AG04449 (cell line): ENCODE measurements at places on chromosomes 11 and 22.

GRCh38 chr22:23751441-23751996 is 607 bp upstream of the ZNF70 start:
- DNase-seq, result no peak

DNA sequence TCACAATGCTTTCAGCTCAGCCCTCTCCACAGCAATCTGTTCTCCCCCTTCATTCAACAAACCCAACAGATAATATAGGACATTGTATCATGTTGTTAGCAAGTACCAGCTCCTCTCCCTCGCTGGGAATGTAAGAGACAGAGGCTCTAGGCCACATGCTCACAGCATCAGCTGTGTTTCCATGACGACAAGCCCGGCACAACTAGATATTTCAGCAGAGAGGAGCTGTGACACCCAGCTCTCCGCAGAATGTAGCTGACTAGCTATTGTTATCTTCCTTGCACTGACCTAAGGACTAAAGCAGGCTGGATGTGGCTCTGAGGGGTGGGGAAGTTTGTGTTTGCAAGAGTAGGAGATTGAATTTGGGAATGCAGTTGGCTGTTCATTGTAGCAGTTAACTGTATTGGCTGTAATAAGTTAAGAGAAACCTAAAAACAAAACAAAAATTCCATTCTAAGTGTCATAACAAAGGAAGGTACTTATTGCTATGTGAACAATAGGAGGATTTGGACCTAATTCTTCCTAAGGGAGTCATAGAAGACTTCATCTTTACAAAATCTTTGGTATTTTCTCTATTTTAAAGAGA is 28.0 kb upstream of the RRAS2 start:
- DNase-seq, result peak; percentile 46

GRCh38 chr11:15903246-15903645 is 453.1 kb downstream of the SOX6 start:
- no peak for DNase-seq

GRCh38 chr11:131037873-131038272 is 121.6 kb upstream of the SNX19 start:
- no peak for DNase-seq

DNA sequence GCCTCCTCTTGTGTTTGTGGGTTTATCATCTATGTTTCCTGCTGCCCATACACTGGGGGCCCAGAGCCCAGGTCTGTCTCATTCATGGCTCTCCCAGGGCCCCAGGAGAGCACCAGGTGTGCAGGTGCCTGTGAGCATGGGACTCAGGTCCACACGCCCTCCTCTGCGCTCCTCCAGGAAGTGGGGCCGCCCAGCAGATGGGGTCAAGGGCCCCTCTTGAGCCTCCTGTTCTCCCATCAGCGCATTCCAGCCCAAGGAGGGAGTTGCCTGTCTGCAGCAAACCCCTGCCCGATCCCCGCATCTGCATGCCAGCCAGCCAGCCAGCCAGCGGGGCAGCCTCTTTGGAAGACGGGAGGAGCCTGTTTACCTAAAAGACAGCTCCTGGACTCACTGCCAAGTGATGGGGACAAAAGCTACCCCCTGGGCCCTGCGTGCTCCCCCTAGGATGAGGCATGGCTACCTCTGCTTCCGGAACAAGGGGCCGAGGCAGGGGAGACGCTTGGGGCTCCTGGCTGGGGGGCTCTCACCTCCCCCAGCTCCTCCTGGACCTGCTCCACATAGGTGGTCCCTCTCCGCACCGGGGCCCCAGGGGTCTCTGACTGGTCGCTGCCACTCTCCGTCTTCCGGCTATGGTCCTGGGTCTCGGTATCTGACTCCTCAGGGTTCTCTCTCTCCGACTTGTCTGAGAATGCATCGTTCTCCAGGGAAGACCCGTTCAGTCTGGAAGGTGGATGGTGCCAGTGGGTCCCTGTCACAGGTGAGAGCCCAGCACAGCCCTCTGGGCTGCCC is 49.7 kb upstream of the CARS1 start:
- DNase-seq, result no peak

DNA sequence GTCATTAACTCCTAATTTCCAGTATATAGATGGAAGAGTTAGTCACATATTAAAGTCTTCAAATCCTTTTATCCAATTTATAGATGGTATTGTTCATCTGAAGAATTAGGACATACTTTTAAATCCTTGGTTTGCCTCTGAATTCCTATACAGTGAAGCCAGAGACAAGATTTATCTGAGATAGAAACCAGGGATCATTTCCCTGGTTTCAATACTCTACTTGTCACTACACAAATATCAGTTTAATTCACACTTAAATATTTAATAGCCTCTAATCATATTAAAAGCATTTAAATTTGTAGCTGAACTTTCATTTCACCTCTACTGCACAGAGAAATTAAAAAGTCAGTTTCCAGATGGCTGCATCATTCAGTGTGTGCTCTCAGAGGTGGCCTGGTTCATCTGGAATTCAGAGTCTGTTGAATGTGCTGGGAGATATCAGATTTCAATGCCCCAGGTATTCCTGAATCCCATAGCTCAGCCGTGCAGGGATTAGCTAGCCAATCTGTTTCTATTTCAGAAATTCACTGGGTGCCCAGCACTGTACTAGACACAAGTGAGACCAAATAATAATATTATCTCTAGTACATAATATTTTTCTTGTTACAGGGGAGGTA is 344.3 kb downstream of the AASDHPPT start:
- DNase-seq, result no peak

GRCh38 chr22:32967386-32968101 is 90.6 kb downstream of the SYN3 start:
- DNase-seq, result no peak

GRCh38 chr11:12938590-12939247 is 70.4 kb upstream of the RASSF10 start:
- no peak for DNase-seq

GRCh38 chr11:100208207-100208606 is 478.9 kb upstream of the ARHGAP42 start:
- no peak for DNase-seq

- DNase-seq, result no peak
Observed at GRCh38 chr11:134995741-134996140, 583.7 kb upstream of the B3GAT1 start.

DNA sequence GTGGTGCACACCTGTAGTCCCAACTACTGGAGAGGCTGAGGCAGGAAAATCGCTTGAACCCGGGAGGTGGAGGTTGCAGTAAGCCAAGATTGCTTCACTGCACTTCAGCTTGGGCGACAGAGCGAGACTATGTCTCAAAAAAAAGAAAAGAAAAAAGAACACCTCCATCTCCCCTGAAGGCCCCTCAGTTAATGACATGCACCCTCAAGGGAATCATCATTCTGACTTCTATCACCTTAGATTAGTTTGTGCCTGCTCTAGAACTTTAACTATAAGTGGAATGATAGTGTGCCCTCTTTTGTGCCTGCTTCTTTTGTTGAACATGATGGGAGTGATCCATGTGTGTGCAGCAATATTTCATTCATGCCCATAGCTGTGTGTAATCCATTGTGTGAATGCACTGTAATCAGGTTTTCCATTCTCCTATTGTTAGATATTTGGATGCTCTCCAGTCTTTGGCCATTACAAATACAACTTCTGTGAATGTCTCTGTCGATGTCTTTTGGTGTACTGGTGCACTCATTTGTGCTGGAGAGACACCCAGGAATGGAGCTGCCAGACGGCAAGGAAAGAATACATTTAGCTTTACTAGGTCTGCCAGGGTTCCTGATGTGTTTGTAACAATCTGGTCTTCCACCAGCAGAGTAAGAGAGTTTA is 883 bp upstream of the VPREB3 start:
- no peak for DNase-seq
